ENCODE measurements at places on chromosomes 4 and X.

DNA sequence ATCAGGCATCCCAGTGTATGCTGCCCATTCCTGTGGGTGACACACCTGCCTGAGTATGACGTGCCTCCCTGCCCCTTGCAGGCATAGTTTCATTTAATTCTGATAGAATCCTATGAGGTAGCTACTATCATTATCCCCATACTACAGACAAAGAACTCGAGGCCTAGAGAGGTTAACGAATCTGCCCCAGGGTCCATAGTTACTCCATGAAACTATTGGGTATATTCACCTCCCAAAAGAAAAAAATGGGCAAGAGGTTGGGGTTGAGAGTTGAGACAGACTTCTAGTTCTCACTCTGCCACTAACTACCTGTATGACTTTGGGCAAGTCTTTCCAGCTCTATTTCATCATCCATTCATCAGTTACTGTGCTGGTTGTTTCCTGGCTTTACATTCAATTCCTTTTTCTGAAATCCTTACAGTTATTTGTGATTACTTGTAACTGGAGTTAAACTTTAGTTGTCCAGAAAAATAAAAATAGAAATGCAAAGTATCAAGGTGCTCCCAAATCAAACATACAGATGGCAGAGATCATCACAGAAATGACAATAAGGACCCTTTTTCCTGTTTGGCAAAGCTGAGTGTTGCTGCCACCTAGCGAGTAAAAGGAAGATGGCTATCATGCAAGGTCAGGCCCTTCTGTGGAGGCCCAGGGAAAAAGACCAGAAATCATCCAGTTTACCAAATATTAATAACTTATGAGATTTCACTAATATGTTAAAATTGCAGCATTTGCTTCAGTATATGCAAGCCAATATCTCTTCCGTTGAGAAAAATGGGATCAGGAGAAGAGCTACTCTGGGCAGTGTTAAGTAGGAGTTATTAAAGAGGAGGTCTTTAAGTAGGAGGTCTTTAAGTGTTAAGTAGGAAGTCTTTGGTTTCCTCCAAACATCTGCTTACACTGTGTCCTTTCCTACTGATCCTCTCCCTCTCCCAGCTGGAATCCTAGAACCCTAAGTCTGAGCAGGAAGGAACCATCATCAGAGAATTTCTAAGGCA is 17.1 kb upstream of the MAP7D3 start:
- no peak for DNase-seq

DNA sequence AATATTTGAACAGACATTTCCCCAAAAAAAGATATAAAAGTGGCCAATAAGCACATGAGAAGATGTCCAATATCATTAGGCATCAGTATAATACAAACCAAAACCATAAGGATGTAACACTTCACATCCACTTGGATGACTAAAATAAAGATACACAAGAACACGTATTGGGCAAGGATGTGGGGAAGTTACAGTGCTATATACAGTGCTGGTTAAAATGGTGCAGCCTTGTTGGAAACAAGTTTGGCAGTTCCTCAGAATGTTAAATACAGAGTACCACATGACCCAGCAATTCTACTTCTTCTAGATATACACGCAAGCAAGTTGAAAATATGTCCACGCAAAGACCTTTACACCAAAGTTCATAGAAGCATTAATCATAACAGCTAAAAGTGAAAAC is 58.9 kb downstream of the HAUS3 start:
- DNase-seq: no peak

DNA sequence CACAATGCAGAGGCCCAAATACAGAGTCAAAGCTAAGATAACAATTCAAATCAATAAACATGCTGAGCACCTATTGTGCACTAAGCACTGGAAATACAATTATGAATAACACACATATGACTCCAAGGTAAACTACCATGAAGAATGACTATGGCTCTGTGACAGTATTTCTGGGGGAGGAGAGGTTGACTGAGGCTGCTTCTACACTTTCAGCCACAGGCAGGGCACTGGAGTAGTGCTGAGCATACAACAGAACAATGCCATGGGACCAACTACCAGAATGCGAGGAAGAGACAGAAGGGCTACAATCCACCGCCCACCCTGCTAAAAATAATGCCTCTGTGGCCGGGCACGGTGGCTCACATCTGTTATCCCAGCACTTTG is 13.7 kb downstream of the TEC start:
- no peak for DNase-seq

DNA sequence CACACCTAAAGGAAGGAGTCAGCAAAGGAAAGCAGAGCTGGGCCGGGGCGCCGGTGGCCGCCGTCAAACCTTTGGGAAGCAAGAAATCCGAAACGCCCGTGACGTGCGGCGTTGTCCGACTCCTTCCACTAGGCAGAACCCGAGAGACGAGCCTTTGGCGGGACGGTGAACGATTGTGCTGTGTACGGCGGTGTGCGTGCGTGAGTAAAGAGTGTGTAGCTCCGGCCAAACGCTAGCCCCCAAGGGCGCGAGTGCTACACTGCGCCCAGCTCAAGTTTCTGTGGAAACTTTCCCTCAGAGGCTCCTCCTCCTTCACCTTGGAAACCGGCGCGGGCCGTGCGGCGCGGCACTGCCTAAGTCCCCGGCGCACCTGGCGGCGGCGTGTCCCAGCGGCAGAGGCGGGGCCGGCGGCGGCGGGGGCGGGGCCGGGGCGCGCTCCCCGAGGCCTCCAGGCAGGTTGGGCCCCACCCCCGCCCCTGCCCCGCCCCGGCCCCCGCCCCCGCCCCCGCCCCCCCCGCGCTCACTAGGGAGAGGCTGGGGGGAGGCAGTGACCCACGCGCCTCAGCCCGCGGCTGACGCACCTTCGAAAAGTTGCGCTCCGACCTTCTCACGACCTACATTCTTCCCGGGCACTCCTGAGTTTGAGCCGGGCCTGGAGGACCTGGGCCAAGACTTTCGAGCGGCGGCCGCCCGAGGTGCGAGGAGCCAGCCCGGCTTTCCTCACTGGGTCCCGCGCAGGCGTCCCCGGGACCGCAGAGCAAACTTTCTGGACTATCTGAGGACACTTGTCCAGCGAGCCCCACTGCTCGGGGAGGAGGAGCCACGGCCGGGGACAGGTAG is at the start of gene FHIP1A:
FHIP1A (plus strand) TSS at position 547 of the 840 bp plus-strand sequence. CDS start 157,084 bp downstream, outside the sequence.
- peak; percentile 56 for DNase-seq

- DNase-seq: no peak
Measured at GRCh38 chrX:10622197-10622596, 1.8 kb upstream of the MID1 start.

GRCh38 chrX:39205467-39205866 is 404.2 kb downstream of the MID1IP1 start:
- DNase-seq: no peak

DNA sequence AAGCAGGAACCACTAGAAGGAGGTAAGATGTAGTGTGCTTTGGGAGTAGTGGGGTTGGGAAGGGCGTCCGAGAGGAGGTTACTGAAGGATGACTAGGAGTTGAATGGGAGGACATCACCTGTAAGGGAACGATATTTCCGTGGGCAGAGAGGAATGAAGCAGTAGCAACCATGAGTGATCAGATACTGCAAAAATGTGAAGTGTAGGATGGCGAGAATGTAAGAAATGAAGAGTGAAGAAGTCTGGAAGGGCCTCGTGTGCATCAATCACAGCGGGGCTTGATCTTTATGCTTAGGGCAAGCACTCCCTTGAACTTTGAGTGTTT is 594 bp downstream of the MSMO1 start:
- no peak for DNase-seq

GRCh38 chrX:39011454-39012221 is 210.4 kb downstream of the MID1IP1 start:
- DNase-seq: no peak

DNA sequence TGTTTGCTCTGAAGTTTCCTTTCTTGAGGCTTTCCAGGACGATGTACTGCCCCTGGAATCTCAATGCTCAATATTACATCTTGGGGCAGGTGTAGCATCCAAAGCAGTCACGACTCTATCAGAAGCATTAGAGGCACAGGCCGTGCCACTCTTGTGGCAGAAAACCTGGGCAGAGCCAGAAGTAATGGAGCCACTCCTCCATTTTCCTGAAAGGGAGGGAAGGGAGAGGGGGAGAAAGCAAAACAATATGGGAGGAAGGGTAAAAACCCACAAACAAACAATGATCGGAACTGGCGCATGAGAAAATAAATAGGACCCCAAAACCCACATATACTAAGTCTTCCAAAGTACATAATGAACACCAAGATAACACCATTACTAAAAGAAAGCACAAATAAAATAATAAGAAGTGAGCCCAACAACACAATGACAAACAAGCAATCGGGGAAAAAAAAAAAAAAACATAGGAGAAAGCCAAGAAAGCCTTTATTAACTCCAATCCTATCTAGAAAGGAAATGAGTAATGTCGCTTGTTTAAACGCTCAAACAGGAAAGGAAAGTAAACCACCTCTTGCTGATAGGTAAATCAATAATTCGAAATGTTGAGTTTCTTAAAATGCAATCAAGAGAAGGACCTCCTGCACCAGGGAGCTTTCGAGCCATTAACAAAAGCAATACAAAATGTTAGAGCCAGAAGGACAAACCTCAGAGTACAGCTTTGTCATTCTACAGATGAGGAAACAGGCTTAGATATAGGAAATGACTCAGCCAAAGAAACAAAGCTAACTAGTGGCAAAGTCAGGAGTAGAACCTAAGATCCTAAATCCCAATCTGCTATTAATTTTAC is 117.4 kb downstream of the ATRX start:
- DNase-seq: no peak

DNA sequence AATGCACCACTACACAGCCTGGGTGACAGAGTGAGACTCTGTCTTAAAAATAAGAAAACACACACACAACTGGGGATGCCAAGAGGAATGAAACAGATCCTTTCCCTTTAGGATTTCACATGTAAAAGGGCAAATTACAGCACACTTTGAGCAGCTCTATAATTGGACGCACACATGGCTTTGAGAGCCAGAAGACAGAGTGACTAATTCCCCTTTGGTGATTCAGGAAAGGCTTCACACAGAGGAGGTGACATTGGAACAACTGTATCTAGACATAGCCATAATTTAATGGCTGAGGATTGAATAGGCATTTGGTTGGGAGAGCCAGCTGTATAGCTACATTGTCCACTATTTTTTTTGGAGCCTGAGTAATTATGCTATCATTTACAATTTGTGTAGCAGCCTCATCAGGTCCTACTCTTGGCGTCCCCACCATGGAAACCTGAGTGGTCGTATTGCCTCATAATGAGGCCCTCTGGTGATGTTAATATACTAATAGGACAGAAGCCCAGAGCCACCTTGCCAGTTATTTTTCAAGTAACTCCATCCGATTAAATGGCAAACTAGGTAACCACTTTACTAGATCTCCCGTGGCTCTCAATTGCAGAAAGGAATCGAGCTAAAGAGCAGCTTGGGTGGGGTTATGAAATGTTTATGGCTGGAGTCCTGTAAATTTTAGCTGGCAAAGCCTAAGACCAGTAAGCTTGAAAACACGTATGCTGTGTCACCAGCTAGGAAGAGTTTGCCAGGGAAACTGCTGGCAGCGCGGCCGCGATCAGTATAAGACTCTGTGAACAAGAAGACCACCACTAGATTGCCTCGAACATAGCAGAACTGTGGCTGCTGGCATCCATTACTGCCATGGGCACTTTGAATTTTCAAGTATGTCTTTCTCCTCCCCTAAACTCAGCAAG is 8.5 kb upstream of the PPEF1 start:
- DNase-seq: no peak

GRCh38 chr4:81470456-81471297 is 1.0 kb downstream of the RASGEF1B start:
- DNase-seq: peak; percentile 15

- DNase-seq: no peak
Measured at GRCh38 chr4:44638091-44638490, 13.3 kb downstream of the YIPF7 start.

- DNase-seq: no peak
Measured at GRCh38 chr4:130747842-130748241, 1651.9 kb downstream of the C4orf33 start.

GRCh38 chr4:150240011-150240410 is 161.8 kb downstream of the DCLK2 start:
- no peak for DNase-seq

- DNase-seq: no peak
Measured at GRCh38 chr4:45620808-45621207, 503.0 kb downstream of the GABRG1 start.

GRCh38 chr4:8308144-8308543 is 38.6 kb downstream of the HTRA3 start:
- peak; percentile 15 for DNase-seq

- DNase-seq: no peak
Measured at GRCh38 chrX:76172325-76172893, 453 bp upstream of the PBDC1 start.

All from dorsolateral prefrontal cortex (tissue), 122 donors.